Mesothelial cell of epicardium (in vitro differentiated cells): ENCODE measurements at places on chromosomes 12 and 14. TPM values are rescaled to one million over a fixed set of nuclear protein-coding genes. Genes with fewer than 3 reads are reported as not detected.

DNA sequence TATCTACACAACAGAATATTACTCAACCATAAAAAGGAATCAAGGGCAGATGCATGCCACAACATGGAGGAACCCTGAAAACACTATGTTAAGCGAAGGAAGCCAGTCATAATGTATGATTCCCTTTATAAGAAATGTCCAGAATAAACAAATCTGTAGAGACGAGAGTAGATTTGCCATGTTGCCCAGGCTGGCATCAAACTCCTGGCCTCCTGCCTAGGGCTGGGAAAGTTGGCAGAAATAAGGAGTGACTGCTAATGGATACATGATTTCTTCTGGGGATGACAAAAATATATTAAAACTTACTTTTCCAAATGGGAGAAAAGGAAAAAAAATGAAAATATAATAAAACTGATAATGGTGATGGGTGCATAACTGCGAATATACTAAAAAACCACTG lies 10.9 kb downstream of the CLIP1 start:
- H3K4me1 ChIP-seq, result peaks cover 14% of the 10 kb centered on the region
- H3K4me3 ChIP-seq, result no peak overlapping the region
- peak overlapping the region; percentile 39 for H3K27ac ChIP-seq
- H3K27me3 ChIP-seq, result no peaks in the 10 kb centered on the region
- DNase-seq, result no peak
- H3K36me3 ChIP-seq, result peaks cover 8% of the 10 kb centered on the region

GRCh38 chr14:87772854-87773253 lies 220.1 kb downstream of the GALC start:
- no peaks in the 10 kb centered on the region for H3K4me1 ChIP-seq
- no peak for DNase-seq
- H3K27ac ChIP-seq, result no peak overlapping the region
- H3K27me3 ChIP-seq, result peaks cover 2% of the 10 kb centered on the region

- no peak for DNase-seq
- H3K4me3 ChIP-seq, result no peak overlapping the region
- H3K4me1 ChIP-seq, result peaks cover 34% of the 10 kb centered on the region
- H3K27ac ChIP-seq, result no peak overlapping the region
Measured at GRCh38 chr14:62661818-62662217, 383.4 kb downstream of the KCNH5 start.

STON2 gene
- total RNA-seq, result 60.4 to 63.5 TPM (median 63.0 TPM) in 3 replicates

SARNP gene
- 67.9 to 73.2 TPM (median 71.5 TPM) in 3 replicates for total RNA-seq

DNA sequence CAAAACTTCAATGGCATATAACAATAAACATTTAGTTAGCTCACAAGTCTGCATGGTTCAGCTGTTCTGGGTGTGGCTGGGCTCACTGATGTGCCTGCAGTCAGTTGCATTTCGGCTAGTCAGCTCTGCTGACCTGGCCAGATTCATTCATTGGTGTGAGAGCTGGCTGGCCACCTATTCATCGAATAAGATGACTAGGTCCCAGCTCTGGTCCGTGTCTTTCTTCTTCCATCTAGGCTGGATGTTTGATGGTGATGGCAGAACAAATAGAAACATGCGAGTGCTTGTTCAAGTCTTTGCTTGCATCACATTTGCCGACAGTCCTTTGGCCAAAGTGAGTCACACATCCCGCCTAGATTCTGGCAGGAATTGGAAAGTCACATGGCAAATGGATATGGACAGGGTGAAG lies 203.3 kb upstream of the CRY1 start:
- H3K27me3 ChIP-seq, result peaks cover 80% of the 10 kb centered on the region
- no peak for DNase-seq
- no peak overlapping the region for H3K27ac ChIP-seq

GRCh38 chr14:39555749-39556148 lies 123.5 kb upstream of the FBXO33 start:
- no peak overlapping the region for H3K4me3 ChIP-seq
- peaks cover 5% of the 10 kb centered on the region for H3K36me3 ChIP-seq
- H3K27me3 ChIP-seq, result no peaks in the 10 kb centered on the region
- DNase-seq, result no peak
- no peak overlapping the region for H3K27ac ChIP-seq
- peaks cover 2% of the 10 kb centered on the region for H3K4me1 ChIP-seq

DNA sequence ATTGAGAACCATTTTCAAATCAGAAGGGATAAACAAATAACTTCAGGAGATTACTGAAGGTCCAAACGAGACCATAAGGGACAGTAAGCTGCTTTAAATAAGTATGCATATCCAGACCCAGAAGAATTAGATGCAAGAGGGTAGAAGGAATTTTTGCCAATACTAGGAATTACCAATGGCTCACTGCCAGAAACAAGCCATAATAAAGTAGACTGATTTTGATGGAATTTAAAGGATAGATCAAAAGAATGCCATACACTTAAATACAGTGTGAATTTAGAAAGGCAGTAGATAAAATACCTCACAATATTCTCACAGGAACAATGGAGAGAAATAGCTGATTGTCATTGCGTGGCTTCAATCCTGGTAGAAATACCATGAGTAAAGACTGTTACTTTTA lies 5.3 kb downstream of the ANKS1B start:
- no peak overlapping the region for H3K27ac ChIP-seq
- H3K27me3 ChIP-seq, result peaks cover 46% of the 10 kb centered on the region
- no peaks in the 10 kb centered on the region for H3K36me3 ChIP-seq
- H3K4me1 ChIP-seq, result peaks cover 12% of the 10 kb centered on the region
- H3K4me3 ChIP-seq, result no peak overlapping the region
- no peak for DNase-seq

- peaks cover 1% of the 10 kb centered on the region for H3K36me3 ChIP-seq
- no peak overlapping the region for H3K4me3 ChIP-seq
- H3K27me3 ChIP-seq, result no peaks in the 10 kb centered on the region
Measured at GRCh38 chr12:12091071-12091470, 20.3 kb downstream of the BCL2L14 start.

DNA sequence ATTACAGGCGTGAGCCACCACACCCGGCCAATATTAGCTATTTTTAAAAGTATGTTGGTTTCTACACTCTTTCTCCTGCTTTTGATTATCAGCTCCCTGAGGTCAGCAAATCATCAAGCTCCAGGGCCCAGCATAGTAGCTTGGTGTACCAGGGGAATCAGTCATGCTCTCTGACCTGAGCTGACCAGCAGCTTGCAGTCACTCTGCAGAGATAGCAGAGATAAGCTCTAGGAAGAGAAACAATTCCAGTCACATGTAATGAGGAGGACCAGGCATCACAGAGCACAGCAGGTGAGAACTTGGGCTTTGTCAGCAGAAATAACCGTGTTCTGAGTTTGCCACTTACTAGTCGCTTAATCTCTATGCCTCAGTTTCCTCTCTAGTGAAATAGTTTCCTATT lies 8.5 kb downstream of the PLEKHD1 start:
- no peak for DNase-seq
- H3K27ac ChIP-seq, result no peak overlapping the region
- no peaks in the 10 kb centered on the region for H3K36me3 ChIP-seq
- H3K4me1 ChIP-seq, result no peaks in the 10 kb centered on the region

GRCh38 chr14:36524874-36525745 lies 5.1 kb upstream of the NKX2-1 start:
- no peak overlapping the region for H3K27ac ChIP-seq
- H3K27me3 ChIP-seq, result peaks cover 100% of the 10 kb centered on the region

DNA sequence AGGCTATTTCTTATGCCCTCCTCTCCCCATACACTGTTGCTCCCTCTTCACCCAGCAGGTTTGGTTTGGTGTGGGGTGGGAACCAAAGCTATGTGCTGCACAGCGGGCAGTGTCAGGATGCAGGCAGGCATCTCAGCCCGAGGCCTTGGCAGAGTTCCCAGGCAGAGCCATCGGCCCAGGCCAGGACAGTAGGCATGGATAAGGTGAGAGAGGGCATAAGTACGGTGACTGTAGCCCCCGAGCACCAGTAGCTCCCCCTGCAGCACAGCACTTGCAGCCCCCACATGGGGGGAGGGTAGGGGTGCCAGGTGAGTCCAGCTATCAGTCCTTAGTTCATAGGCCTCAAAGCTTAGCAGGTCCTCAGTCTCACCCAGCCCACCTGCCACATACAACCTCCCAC lies 7.2 kb downstream of the KLHL33 start:
- H3K36me3 ChIP-seq, result no peaks in the 10 kb centered on the region
- H3K27me3 ChIP-seq, result peaks cover 2% of the 10 kb centered on the region
- no peaks in the 10 kb centered on the region for H3K4me1 ChIP-seq
- H3K27ac ChIP-seq, result no peak overlapping the region

GRCh38 chr14:57274551-57274950 lies 5.8 kb downstream of the AP5M1 start:
- H3K27ac ChIP-seq, result no peak overlapping the region
- peaks cover 19% of the 10 kb centered on the region for H3K4me1 ChIP-seq
- H3K4me3 ChIP-seq, result no peak overlapping the region
- peaks cover 14% of the 10 kb centered on the region for H3K36me3 ChIP-seq
- no peak for DNase-seq
- no peaks in the 10 kb centered on the region for H3K27me3 ChIP-seq

GRCh38 chr14:102945346-102946130 lies 23.1 kb downstream of the AMN start:
- no peaks in the 10 kb centered on the region for H3K27me3 ChIP-seq
- no peaks in the 10 kb centered on the region for H3K4me1 ChIP-seq
- no peak overlapping the region for H3K4me3 ChIP-seq
- H3K36me3 ChIP-seq, result peaks cover 31% of the 10 kb centered on the region

DNA sequence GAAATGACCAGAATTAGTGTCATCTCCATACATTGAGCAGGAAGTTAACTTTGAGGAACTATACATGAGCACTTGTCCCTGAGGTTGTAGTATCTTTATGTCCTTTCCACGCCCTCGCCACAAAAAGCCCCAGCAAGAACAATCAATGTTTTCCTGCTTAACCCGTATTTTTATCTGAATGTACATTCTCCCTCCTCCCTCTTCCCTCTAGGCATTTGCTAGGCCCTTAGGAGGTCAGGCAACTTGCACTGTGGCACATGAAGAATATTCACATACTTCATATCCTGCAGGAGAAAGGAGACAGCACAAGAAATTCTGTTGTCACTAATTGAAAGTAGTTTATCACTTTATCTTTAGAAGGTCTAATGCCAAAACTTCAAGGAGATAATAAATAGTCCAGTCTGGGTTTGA lies 18.1 kb upstream of the DUSP6 start:
- H3K4me3 ChIP-seq, result no peak overlapping the region
- H3K27ac ChIP-seq, result peak overlapping the region; percentile 59
- DNase-seq, result no peak
- no peaks in the 10 kb centered on the region for H3K36me3 ChIP-seq
- no peaks in the 10 kb centered on the region for H3K27me3 ChIP-seq

DNA sequence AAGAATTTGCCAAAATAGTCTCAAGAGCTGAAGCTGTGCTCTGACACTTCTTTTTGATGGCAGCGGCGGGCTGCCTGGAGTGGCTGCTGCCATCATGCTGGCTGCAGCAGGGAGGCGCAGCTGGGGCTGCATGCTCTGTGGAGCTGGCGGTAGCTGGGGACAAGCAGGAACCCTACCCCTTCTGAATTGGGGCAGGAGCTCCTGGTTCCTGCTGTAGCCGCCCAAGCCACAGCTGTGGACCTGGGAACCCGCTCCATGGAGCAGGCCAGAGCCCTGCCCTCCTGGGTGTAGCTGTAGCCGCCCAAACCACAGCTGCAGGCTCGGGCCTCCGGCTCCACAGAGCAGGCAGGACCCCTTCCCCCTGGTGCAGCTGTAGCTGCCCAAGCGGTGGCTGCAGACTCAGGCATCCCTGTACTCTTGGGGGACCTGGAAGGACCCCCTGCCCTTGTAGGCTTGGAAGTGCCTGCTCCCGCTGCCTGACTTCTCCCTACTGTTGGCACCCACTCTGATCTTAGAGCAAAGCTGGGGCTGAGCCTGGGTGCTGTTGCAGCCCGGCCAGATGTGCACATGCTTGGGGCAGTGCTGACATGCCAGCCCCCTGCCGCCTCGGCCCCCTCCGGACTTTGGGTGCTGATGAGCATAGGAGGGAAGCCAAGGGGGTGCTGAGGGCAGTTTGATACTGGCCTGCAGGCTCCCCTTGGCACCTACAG lies 33.3 kb downstream of the APAF1 start:
- no peaks in the 10 kb centered on the region for H3K27me3 ChIP-seq
- no peak overlapping the region for H3K27ac ChIP-seq
- H3K4me3 ChIP-seq, result no peak overlapping the region
- H3K36me3 ChIP-seq, result peaks cover 23% of the 10 kb centered on the region

GRCh38 chr12:62749586-62749985 lies 185.4 kb downstream of the PPM1H start:
- H3K4me1 ChIP-seq, result peaks cover 47% of the 10 kb centered on the region
- H3K27me3 ChIP-seq, result no peaks in the 10 kb centered on the region
- H3K27ac ChIP-seq, result no peak overlapping the region
- peaks cover 2% of the 10 kb centered on the region for H3K36me3 ChIP-seq
- no peak overlapping the region for H3K4me3 ChIP-seq

CYP46A1 gene
- total RNA-seq, result 1.9 to 2.4 TPM (median 2.3 TPM) in 3 replicates

BRMS1L gene
- 15.4 to 16.5 TPM (median 15.9 TPM) in 3 replicates for total RNA-seq

DNAI7 gene
- 0.70 to 1.5 TPM (median 0.84 TPM) in 3 replicates for total RNA-seq

SMCO2 gene
- total RNA-seq, result not detected in 3 replicates

FGF23 gene
- total RNA-seq, result not detected in 3 replicates

DNA sequence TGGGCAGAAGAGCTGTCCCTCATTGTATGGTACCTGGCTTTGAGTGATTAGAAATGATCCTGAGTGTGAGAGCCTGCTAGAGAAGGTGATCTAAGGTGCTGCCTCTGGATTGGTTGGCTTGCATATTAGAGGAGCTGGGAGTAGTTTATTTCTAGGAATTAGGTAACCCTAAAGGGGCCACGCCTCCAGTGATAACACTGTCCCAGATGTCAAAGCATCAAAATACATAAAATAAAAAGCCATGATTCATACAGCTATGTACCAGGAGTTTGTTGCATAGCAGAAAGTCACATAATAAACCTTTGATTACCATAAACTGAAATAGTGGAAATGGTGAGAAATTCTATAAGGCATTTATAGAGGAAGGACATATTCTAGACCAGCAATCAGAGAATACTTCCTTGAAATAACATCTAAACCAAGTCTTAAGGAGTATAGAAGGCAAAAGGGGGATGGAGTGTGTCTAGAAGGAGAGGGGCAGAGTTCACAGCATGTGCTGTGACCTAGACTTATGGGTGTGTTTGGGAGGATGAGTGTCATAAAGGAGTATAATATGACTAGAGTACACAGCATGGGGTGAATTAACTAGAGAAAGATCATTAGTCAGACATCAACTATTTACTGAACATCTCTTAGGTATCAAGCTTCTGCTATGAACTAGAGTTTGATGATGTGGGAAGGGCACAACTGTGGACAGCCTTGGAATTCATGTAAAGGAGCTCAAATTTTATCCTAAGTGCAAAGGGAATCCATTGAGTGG lies 686.4 kb downstream of the GALC start:
- DNase-seq, result no peak
- H3K36me3 ChIP-seq, result no peaks in the 10 kb centered on the region
- no peaks in the 10 kb centered on the region for H3K27me3 ChIP-seq
- H3K27ac ChIP-seq, result no peak overlapping the region
- peaks cover 3% of the 10 kb centered on the region for H3K4me1 ChIP-seq
- H3K4me3 ChIP-seq, result no peak overlapping the region

GRCh38 chr12:72191761-72192160 lies 80.4 kb upstream of the TRHDE start:
- no peaks in the 10 kb centered on the region for H3K36me3 ChIP-seq
- H3K27ac ChIP-seq, result no peak overlapping the region
- no peak for DNase-seq
- H3K4me3 ChIP-seq, result no peak overlapping the region
- peaks cover 4% of the 10 kb centered on the region for H3K4me1 ChIP-seq
- no peaks in the 10 kb centered on the region for H3K27me3 ChIP-seq

SALL2 gene
- 44.6 to 45.2 TPM (median 45.2 TPM) in 3 replicates for total RNA-seq
